ENCODE measurements at places on chromosomes 1 and 21. TPM values are rescaled to one million over a fixed set of nuclear protein-coding genes. Genes with fewer than 3 reads are reported as not detected.

GRCh38 chr1:41241354-41241748 lies 755 bp downstream of the SCMH1 start:
- peak; percentile 76 for DNase-seq

DNA sequence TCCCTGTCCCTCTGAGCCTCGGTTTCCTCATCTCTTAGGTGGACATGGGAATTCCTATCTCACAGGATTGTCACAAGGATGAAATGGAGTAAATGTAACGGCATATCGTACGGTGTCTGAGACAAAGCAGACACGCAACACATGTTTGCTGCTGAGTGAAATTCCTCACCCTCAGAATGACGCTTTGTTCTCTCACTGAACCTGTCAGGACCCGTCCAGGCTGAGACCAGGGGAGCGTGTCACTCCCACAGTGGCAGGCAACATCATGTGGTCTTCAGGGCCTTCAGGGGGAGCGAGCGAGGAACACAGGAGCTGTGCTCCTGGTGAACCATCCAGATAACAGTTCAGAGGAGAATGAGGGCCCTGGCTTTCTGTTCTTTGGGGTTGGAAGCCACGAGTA lies 74.2 kb downstream of the TOMM20 start:
- DNase-seq: no peak

- DNase-seq: no peak
These were observed 537.0 kb downstream of the NEGR1 start for GRCh38 chr1:71745326-71745725.

- DNase-seq: no peak
These were observed 88.5 kb downstream of the ASH1L start for GRCh38 chr1:155474146-155474545.

- no peak for DNase-seq
These were observed 187.5 kb downstream of the HHAT start for GRCh38 chr1:210516092-210516656.

GRCh38 chr1:159646687-159647086 lies 59.1 kb downstream of the APCS start:
- DNase-seq: no peak

GRCh38 chr21:43882952-43883545 lies 18.0 kb downstream of the AGPAT3 start:
- no peak for DNase-seq

- no peak for DNase-seq
These were observed 653.4 kb downstream of the KCNT2 start for GRCh38 chr1:195954848-195955247.

GRCh38 chr1:15029786-15030185 lies 123.8 kb upstream of the TMEM51 start:
- no peak for DNase-seq

- no peak for DNase-seq
These were observed 641.0 kb downstream of the PLPP3 start for GRCh38 chr1:55938376-55938850.

The KLF17 gene
- total RNA-seq: not detected

The PRKACB gene
- total RNA-seq: 18.3 TPM

The TOR1AIP2 gene
- total RNA-seq: 70.9 TPM

The NBPF26 gene
- 20.9 TPM for total RNA-seq

The LCE4A gene
- not detected for total RNA-seq

The AUNIP gene
- total RNA-seq: 19.5 TPM
